Stomach (tissue), 19 donors: ENCODE measurements at places on chromosomes 2 and 18. TPM values are rescaled to one million over a fixed set of nuclear protein-coding genes. Genes with fewer than 3 reads are reported as not detected.

DNA sequence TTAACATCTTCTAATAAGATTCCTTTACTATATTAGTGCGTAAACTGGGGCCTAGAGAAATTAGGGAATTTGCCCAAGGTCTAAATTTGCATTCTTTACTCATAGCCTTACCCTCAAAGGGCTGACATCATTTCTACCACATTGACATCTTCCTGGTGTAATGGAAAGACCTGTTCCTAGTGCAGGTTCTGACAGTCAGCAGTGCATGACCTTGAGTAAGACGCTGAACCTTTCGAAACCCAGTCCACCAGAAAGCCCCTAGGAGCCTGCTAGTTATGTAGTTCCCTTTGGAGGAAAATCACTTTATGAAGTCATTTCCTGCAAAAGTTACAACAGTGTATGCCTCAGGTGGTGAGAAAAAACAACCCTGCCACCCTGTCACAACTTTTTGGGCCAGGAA is 388.3 kb downstream of the TNS1 start:
- DNase-seq = no peak

Gene SLC5A7
- 0.58 TPM for total RNA-seq

DNA sequence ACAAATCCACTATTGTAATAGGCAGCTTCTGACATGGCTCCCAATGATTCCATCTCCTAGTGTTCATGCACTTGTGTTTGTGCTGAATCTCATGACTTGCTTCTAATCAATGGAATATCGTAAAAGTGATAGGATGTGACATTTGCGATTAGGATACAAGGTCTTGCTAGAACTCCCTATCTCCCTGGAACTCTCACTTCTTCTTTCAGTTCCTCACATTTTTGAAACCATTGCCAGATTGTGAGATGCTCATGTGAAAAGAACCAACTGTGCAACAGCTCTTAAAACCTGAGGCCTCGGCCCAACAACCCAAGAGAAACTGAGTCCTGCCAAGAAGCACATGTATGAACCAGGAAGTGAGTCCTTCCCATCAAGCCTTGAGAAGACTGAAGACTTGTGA is 226.9 kb upstream of the DTNA start:
- DNase-seq = no peak

- DNase-seq = no peak
These were observed 197.3 kb downstream of the DCC start for GRCh38 chr18:52537261-52537660.

Gene PSTPIP2
- total RNA-seq = 7.3 TPM

GRCh38 chr18:58225101-58225500 is 181.1 kb downstream of the NEDD4L start:
- DNase-seq = no peak

GRCh38 chr2:129673234-129673633 is 306.2 kb upstream of the RAB6C start:
- no peak for DNase-seq

Gene ASIC4
- total RNA-seq = not detected

DNA sequence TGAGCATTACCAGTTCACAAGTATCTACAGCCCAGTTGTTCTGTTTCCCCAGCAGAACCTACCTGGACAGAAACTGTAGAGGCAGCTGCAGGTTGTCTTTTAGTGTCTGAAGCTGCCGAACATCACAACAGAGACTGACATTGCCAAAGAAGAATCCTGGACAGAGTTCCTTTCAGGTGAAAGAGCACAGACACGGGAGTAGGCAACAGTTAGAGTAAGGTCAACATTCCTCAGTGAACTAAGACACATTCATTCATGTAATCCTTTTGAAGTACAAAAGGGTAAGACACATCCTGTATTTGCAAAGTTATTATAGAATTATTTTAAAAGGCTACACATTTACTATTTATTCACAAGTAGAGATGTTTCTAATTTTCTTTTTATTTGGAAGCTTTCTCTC is 14.3 kb downstream of the NPC1 start:
- DNase-seq = no peak

Gene CABYR
- not detected for total RNA-seq
